ENCODE measurements at places on chromosomes 3 and 15.
A peak's percentile ranks its signal among the peaks of the same experiment; 100 is the strongest.

DNA sequence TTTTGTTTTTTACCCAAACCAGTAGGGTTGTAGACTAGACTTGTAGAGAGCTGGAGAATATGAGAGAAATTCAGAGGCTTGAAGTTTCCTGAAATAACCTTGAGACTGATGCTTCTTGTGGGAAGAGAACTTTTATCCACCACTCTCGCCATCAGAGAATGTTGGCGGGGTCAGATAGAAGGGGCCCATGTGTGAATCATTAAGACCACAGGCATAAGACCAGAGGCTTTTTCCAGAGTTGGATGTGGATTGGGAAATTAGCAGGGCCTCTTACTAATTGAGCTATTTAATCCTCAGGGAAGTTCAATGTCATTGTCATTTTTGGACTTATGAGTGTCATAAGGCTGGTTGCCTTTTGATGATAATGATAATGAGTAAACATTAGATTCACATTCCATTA lies 246.9 kb upstream of the THRB start:
- no peak for DNase-seq

DNA sequence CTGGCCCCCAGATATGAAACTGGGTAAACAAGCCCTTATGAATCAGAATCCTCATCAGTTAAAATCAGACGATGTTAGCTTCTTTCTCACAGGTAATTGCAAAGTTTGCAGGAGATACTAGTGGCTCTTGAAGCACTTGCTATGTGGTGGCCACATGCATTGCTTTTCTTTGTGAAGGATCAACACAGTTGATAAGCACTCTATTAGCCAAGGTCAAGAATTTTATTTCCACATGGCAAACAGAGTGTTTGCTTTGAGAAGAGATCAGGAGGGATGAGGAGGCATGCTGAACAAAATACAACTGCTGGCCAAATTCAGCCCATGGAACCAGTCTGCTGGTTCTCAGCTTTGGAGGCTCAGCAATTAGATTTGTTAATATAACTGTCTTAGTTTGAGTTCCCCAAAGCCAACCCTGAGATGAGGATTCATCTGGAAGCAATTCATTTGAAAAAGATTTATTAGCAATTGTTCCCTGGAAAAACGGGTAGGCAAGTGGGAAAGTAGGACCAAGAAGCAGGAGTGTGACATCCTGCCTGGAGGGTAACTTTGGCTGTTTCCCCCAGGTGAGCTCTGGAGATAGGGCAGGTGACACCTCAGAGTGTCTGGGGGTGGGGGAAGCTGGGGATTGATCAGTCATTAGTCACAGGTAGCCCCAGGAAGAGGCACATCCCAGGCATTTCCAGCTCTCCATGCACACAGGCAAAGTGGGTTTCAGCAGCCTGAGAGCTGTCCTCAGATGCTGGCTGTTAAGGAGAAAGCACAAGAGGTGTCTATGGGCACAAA lies 180.3 kb downstream of the ABHD5 start:
- DNase-seq = no peak

DNA sequence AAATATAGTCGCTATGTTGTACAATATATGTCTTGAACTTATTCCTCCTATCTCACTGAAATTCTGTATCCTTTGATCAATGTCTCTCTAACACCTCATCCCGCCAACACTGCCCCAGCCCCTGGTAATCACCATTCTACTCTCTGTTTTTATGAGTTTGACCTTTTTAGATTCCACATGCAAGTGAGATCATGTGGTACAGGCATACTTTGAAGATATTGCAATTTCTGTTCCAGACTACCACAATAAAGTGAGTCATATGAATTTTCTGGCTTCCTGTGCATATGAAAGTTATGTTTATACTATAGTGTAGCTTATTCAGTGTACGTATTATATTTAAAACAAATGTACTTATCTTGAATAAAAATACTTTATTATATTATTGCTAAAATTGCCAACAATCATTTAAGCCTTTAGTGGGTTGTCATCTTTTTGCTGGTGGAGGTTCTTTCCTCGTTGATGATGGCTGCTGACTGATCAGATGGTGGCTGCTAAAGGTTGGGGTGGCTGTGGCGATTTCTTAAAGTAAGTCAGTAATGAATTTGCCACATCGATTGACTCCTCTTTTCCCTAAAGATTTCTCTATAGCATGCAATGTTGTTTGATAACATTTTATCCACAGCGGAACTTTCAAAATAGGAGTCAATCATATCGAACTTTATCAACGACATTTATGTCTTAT lies 257.2 kb downstream of the NFKBIZ start:
- no peak for DNase-seq

- peak; percentile 51 for DNase-seq
Measured at GRCh38 chr15:62506217-62506805, 341.2 kb upstream of the C2CD4B start.

DNA sequence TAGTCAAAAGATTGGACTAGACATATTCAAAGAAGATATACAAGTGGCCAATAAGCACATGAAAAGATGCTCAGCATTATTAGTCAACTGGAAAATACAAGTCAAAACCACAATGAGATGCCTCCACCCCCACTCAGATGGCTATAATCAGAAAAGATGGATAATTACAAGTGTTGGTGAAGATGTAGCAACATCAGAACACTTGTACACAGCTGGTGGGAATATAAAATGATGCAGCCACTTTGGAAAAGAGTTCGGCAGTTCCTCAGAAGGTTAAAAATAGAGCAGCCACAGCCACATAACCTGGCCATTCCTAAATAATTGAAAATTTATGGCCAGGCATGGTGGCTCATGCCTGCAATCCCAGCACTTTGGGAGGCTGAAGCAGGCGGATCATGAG lies 38.4 kb downstream of the HEG1 start:
- no peak for DNase-seq

- DNase-seq = no peak
Measured at GRCh38 chr3:41265011-41265545, 65.8 kb downstream of the CTNNB1 start.

- DNase-seq = no peak
Measured at GRCh38 chr3:53150247-53151085, 10.5 kb upstream of the PRKCD start.

DNA sequence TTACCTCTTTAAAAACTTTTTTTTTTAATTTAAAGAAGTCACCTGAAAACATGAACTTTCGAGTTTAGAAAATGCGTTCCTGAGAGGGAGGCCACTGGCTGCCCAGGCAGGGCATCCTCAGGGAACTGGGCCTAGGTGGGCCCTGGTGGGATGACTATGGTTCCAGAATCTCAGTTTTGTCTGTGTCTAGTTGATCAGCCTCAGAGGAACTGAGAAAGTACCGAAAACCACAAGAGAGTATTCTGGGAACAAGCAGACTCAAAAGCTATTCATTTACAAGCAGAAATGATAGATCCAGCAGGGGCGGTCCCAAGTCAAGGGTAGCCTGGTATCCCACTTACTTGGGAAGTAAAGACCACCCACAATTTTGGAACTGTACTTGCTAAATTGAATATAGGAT lies 10.5 kb downstream of the WWTR1 start:
- DNase-seq = no peak

DNA sequence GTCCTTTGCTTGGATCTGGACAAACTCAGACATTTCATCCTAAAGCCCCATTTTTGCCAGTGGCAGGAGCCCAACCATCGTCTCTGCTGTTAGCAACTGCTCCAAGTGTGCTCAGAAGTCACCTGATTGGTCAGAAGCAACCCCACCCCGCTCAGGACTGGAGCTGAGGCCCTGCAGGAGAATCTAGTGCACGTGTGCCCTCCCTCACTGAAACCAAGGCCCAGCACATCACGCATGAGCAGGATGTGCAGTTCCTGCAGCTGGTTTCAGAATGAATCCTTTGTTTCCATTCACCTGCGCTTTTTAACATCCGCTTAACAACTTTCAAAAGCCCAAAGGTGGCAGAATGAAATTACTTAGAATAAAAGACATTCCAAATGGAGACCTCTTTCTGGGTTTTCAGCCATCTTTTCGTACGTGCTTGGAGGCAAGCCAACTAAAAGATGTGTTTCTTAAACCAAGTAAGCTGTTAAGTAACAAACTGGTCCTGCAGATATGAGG lies 81.2 kb downstream of the SRGAP3 start:
- DNase-seq = no peak

DNA sequence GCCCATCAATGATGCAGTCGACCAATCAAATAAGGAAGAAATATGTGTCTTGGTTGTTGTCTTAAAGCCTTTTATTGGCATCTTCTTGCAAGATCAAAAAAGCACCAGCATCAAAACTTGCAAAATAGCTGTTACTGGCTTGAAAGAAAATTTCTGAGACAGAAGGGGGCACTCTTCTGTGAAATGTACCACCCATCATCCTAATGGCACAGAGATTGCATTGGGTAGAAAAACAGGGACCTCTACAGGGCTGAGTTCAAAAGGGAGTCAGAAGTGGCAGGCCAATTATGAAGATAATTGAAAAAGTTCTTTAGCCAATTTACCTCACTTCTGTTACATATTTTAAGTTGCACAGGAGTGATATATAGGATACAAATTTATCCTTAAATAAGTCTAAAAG lies 122.3 kb upstream of the GPR149 start:
- no peak for DNase-seq

DNA sequence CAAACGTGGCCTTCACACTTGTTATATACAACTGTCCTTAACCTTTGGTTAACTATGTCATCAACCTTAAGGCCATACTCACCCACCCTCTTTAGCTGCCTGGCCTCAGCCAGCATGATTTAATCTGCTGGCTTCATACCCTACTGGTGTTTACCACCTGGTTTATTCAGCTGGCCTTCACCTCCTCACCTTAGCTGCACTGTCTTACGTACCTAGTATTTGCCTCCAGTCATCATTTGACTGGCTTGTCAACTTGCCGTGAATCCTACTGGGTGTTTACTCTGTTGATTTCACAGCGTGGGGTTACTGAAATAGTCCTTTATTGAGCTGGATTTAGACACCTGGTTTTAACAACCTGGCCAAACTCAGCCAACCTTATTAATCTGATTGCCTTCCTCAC lies 102.8 kb downstream of the IL12A start:
- DNase-seq = no peak

- DNase-seq = peak; percentile 33
Measured at GRCh38 chr15:60095711-60096110, 91.6 kb downstream of the FOXB1 start.

- no peak for DNase-seq
Measured at GRCh38 chr3:174958671-174959328, 99.7 kb downstream of the NAALADL2 start.

DNA sequence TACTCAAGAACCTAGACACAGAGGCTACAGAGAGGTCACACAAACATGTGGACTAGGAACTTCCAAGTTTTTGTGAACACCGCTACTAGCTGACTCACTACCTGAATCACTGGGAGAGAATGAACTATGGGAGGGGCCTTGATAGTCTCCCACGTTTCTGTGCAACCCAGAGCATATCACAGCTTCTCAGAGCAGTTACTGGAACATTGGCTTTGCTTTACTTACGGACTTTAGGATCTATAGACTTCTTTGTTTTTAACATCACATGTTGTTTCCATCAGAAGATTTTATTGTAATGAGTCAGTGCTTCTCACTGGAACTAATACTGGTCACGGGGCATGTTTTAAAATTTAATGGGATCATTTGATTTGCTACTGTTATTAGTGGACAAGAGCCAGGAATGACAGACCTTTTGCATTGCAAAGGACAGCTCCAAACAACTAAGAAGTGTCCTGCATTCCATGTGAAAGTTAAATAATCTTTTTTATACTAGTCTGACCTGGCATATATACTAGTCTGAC lies 35.6 kb downstream of the RTP4 start:
- peak; percentile 80 for DNase-seq

GRCh38 chr3:136802481-136802996 lies 16.4 kb upstream of the SLC35G2 start:
- no peak for DNase-seq

- DNase-seq = peak; percentile 69
Measured at GRCh38 chr15:35308802-35309201, 223.7 kb upstream of the NANOGP8 start.

DNA sequence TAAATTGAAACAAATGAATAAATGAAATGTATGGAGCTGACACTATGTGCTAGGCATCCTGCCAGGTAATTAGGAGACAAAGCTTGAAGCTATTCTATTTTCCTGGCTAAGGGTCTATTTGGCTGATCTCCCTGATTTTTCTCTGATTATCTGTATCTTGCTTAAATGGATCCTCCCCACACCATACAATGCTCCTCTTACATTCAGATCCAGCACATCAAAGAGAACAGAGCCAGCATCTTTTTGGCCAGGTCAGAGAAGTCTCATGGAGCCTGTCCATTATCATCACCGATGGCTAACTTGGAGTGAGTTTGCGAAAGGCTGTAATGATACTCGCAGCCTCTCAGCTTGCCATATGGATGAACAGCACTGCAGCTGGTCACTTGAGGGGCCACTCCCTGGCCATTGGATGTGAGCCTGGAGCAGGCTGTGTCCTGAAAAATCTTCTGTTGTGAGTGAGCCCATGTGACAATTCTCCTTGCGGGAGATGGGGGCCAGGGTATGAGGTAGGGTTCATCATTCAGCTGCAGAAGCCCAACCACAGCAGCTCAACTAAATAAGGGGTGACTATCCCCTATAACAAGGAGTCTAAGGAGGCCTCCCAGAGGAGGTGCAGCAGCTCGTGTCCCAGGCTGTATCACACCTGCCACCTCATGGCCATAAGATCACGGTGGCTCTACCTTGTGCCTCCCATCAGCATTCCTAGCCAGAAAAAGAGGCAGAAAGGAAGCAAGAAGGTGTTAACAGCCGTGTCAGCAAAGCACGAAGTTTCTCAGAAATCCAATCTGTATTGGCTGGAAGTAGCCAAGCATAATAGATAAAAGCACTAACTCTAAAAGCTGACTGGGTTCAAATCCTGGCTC lies 69.3 kb upstream of the ST8SIA2 start:
- no peak for DNase-seq

DNA sequence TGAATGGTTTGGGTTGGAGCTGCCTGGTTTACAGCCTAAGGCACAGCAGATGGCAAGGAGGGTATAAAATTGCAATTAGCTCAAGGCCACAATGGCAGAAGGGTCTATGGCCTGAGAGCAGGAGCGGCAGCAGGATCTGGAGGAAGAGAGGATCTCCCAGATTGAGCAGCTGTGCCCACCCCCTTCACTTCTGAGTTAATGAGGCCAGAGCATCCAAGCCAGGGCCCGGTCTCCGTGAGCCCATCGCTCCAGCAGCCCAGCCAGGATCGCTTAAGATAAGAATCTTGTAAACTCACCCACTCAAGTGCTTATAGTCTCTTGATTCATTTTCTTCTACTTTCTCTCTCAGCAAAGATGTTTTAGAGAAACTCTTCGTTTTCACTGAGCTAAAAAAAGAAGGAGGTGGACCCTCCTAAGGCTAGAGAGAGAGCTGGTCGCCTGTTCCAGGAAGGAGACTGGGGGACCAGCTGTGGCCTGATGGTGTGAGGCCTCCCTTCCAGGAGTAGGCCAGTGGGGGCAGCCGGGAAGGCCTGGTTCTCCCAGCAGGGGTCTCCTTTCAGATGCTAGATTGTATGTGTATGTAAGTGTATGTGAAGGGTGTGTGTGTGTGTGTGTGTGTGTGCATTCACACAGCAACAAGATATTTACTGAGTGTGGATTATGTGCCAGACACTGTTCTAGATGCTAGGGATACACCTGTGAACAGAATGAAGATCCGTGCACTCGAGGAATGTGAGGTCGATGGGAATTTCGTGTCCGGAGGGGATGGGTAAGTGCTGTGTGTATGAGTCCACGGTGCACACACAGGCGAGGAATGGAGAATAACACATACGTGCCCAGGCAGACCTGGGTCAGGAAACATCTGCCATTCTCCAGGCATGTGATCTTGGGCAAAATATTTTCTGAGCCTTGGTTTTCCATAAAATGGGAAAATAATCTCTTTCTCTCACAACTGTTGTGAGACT lies 18.6 kb downstream of the MAGEF1 start:
- no peak for DNase-seq
